ENCODE measurements at places on chromosomes 3 and 15.
A peak's percentile ranks its signal among the peaks of the same experiment; 100 is the strongest.

DNA sequence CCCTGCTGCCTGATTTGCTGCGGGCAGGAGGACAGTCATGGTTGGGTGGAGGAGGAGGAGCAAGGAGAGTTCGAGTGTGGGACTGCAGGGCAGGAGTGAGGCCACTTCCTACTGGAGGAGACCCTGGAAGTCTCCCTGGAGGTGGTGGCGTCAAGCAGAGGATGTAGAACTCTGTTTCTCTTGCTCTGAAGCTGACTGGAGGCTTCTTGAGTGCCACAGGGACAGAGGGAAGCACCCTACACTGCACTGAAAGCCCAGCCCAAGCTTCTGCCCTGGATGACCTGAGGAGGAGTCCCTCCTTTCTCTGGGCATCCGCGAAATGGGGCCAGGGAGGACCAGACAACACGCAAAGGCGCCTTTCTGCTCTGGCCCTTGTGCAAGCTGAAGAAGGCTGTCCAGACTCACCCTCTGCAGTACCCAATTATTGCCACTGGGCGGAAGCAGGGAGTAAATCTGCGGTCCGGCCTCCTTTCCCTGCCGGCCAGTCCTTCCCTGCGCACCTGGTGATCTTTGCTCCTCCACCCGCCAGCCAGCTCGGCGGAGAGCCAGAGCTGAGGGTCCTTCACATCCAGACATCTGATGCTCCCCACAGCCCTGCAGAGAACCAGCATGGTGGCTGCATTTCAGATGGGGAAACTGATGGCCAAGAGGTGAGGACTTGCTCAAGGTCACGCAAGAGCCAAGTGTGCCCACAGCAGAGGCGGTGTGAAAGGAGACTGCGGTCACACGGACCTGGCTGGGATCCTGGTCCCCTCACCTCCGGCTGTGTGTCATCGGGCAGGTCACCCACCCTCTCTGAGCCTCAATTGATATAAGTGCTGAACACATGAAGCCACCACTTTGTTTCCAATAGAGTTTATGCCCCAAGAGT lies 207.1 kb downstream of the TBC1D2B start:
- DNase-seq: no peak

- no peak for DNase-seq
Observed at GRCh38 chr3:141851411-141851810, 25.0 kb upstream of the ATP1B3 start.

DNA sequence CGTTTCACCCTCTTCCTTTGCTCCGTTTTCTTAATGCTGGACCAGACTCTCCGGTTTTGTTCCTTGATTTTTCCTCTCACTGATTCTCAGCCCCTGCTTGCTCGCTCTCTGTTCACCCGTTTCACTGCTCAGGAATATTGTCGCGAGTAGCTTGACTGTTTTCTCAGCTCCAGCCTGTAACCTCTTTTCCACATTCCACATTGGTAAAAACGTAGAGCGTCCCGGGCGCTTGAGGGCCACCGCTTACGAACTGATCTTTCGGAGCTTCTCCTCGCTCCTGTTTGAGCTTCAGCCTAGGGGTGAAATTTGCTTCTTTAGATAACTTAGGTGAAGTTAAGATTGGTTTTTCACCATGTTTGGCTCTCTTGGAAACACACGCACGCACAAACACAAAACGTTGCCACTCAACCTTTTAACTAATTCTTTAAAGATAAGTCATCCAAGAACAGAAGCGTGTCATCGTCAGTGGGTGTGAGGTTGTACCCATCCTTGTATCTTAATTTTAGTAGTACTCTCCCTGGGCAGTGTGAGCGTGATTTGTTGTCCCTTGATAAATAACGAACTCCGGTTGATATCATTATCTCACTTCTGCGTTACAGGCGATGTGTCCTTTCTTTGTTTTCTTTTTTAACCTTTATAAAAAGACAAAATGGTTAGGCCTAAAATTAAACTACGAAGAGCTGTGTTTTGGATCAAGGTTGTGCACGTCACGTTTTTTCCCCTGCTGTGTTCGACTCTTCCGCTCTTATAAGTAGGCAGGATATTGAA lies 1.0 kb downstream of the PAK2 start:
- DNase-seq: peak; percentile 26

DNA sequence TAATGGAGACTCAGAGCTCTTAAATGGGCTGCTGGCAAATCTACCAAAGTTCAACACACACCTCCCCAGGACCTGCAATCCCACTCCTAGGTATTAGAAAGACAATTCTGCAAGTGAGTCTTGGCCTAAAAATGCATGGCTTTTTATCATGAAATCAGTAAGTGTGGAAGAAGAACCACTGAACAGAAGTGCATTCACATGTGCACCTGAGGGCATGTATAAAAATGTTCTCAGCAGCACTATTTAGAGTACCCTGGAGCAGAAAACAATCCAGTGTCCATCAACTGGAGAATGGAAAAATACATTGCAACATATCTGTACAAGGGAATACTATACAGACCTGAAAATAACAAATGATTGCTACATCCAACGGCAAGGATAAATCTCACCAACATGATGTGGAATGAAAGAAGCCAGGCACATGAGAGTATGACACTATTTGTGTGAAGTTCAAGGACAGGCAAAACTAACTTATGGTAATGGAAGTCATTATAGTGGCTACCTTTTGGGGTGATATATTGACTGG lies 8.1 kb upstream of the SLC6A1 start:
- no peak for DNase-seq

DNA sequence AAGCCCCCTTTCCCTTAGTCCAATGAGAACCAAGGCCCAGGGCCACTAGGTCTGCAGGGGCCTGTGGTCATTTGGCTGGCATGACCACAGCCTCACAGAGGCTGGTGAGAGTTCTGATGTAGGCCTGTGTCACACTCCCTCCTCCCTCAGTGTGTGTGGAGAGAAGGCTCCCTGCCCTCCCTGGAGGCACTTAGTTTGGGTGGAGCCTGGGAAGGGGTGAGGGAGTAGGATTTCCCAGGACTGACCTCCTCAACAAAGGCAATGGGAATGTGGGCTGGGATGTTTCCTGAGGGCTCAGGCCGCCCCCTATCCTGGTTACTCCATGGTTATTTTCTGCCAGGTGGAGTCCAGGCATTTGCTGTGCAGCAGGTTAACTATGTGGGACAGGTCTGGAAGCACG lies 7.6 kb downstream of the TEX264 start:
- no peak for DNase-seq

DNA sequence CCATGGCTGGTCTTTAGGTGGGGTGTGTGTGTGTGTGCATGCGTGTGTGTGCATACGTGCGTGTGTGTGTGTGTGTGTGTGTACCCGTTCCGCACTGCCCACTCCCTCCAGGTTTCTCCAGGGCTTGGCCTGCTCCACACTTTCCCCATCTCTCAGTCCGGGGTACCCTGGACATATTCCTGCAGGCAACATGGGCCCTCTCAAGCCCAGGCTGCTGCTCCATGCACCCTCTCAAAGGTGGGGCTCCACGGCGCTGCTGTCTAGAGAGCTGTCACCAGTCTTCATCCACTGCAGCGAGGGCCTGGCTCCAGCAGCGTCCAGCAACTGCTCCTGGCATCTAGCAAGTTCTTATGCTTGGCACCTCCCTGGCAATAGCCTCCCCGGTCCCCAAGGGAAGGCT lies 86.1 kb downstream of the ATP10A start:
- no peak for DNase-seq

- DNase-seq: no peak
Observed at GRCh38 chr3:182349051-182349450, 444.3 kb upstream of the ATP11B start.

DNA sequence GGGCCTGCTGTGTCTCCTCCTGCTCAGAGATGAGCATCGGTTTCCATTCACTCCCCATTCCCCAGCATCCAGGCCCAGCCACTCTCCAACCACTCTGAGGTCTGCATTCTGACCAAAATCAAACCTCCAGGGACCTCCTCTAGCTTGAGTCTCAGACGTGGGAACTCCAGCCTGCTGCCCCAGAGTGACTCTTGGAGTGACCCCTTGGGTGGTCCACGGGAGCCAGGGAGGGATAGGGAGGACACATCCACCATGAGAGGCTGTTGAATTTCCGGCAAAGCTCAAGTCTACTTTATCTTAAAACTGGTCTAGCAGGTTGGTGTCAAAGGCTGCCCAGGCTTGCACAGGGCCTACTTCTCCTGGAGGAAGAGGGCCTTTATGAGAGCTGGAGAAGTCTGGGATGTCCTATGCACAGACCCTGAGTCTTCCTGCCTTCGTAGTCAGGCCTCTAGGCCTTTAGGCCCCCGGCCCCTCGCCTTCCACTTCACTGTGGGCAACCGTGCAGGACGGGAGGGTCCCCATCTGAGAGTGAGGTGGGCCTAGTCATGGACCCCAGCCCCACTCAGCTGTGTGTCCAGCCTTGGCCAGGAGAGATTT lies 8.9 kb downstream of the CISH start:
- DNase-seq: no peak

DNA sequence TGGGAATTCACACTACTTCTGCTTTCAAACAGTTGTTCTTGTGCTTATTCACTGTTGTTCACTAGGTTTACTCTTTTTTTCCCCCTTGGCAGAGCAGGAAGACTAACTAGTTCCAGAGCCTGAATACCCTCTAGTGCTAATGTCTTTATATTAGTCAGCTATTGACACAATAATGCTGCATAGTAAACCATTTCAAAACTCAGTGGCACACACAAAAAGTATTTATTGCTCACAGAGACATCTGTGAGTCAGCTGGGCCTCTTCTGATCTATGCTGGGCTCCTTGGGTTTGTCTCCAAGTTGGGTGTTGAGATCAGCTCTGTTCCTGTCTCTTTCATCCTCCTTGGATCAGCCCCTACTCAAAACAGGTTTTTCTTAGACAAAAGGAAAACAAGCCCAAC lies 51.1 kb downstream of the RSRC1 start:
- DNase-seq: no peak

DNA sequence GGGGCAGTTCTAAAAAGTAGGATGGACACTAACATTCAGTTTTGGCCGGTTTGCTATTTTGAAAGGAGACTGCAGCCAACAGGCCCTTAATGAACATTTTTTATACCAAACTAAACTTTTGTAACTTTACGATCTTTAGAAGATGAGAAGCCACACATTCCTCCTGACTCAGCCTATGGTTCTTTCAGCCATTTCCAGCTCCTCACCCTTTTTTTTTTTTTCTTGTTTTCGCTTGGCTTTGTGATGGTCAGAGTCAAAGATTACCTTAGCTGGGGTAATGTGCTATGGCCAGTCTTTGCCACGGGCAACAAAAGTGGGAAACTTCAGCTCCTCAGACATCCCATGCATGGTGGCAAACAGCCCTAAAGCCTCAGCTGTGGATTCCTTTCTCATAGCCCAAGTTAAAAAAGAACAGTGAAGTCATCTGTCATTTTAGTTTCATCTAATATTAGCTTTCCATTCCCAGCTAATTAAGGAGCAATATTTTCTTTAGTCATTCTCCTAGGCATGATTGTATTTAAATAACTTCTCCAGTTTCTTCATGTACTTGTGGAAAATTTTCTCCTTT lies 368.7 kb downstream of the MFSD1 start:
- no peak for DNase-seq

DNA sequence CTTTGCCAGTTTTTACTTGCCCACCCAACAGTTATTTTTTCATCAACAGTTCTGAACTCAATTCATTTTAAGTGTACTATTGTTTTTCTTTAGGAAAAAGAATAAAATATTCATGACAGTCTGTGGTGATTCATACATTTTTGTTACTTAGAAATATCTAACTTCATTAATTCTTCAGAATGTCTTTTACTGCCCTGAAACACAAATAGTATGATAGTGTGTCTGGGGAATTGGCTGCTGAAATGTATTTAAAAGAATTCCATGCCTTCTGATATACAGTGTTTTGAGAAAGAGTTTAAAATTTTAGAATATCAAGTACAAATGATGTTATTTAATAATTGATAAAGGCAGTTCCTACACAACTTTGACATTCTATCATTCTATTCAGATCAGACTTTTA lies 854.1 kb downstream of the NAALADL2 start:
- DNase-seq: no peak

DNA sequence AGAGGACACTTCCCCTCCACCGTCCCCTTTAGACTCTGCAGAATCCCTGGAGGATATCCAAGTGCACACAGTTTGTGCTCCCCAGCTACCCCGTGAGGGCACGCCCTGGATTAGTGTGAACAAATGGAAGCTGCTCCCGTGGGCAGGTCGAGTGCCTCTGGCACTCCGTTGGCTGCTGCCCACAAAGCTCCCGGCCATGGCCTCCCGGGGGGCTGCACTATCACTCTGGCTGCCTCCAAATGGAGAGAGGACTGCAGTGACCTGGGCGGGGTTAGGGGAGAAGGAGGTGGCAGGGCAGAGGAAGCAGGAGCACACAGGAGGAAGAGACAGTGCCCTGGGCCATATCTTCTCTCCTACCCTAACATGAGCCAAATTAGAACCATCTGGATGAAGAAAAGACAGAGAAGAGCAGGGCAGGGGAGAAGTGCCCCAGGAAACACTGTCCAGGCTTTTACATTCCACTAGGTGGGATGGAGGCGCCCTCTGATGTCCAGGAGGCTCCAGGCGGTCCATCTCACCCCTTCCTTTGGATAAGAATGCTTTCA lies 29.4 kb upstream of the ACAD9 start:
- DNase-seq: no peak

DNA sequence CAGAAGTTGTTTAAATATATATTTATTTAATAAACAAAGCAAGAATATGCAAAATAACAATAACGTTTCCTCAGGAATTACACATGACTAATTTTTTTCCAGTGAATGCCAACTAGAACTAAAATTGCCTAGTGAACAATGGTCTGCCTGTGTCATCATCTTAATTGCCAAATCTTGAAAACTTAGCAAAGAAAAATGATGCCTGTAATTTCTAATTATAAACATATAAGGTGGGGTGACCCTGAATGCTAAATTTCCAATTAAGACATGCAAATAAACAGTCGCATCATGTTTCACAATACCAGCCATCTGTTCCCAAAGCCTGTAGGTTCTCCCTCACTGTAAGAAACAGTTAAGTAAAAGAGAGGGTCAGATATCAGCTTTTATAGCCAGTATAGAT lies 67.6 kb upstream of the PLCL2 start:
- no peak for DNase-seq
